ENCODE measurements at places on chromosomes 16 and 17.

DNA sequence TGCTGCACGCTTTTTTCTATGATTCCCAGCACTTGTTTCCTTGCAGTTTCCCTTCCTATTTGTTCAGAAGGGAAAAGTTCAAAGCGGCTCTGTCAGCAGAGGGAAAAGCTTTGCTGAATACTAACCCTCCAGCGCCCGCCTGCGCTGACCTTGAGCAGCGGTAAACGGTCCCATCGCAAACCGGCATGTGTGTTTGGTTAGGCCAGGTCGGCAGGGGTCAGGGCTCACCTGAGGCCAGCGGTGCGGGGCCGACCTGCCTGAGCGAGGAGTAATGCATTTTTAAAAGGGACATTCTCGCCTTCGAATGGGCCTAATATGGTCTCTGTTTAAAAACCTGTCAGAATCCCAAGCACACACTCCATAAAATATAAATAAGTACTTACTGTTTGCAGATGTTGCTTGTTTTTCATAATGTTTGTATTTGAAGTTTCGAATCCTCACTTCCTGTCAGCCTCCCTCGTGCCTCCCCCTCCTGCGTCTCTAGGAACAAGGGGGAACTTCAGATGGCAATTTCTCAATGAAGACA lies 110.1 kb downstream of the IRX3 start:
- DNase-seq, result no peak

- DNase-seq, result peak; percentile 9
Observed at GRCh38 chr17:57604771-57605674, 140.1 kb downstream of the CCDC182 start.

DNA sequence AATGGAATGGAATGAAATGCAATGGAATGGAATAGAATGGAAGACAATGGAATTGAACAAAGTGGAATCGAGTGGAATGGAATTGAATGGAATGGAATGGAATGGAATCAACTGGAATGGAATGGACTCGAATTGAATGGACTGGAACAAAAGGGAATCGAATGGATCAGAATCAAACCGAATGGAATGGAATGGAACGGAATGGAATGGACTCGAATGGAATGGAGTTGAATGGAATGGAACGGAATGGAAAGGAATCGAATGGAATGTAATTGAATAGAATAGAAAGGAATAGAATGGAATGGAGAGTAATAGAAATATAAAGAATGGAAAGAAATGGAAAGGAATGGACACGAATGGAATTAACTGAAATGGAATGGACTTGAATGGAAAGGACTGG lies 475.2 kb upstream of the WSB1 start:
- DNase-seq, result no peak

- no peak for DNase-seq
Observed at GRCh38 chr17:72950242-72950931, 142.1 kb downstream of the SLC39A11 start.

GRCh38 chr17:9199571-9200551 lies 178.6 kb downstream of the NTN1 start:
- no peak for DNase-seq

DNA sequence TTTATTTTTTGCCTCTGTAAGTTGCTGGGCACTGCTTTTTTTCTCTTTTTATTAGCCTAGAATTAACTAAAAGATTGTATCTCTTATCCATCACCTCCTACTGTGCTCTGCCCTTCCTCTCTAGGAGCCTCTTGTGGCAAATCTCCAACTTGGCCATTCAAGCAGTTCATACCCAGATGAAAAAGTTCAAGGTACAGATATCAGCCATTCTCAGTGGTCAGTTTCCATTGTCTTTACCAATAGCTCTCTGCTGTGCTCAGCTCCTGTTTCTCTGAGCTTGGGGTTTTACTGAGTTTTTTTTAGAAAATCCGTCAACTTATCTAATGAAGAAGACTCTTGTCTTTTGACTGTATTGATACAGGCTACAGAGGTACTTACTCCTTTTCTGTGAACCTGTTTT lies 15.6 kb downstream of the MOSMO start:
- DNase-seq, result no peak

- DNase-seq, result peak; percentile 56
Observed at GRCh38 chr16:55000595-55000994, 69.9 kb downstream of the IRX5 start.

GRCh38 chr16:47486856-47487255 lies 25.7 kb downstream of the PHKB start:
- no peak for DNase-seq

DNA sequence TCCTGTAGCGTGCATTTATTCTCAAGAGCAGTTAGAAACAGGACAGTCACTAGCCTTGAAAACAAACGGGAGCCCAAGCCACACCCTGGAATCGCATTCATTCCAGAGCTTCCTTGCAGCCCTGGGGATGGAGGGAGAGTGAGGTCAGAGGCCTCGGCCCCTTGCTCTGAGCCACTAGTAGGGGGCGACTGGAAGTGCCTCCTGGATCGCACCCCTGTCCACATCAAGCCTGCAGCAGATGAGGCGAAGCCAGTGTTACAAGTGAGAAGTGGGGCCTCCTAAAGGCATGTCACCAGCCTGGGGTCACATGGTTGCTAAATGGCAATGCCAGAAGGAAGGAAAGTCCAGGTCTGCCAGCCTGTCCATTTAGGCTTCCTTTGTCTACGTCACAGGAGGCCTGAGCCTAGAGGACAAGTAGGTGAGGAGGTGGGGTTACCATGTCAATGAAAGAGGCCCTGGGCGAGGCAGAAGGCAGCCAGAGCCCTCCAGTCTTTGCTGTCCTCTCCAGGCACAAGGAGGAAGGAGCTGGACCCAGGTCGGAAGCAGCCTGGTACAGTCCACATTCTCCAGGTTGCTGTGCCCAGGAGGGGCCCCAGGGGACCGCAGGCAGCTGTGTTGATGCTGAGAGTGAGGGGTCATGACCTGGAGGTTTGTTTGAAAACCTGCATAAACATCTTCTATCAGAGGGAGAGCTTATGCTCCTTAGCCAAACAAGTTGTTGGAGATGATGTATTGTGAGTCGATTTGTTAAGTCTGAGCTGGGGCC lies 3.0 kb upstream of the RCVRN start:
- no peak for DNase-seq

GRCh38 chr17:58368860-58369213 lies 16.8 kb upstream of the SUPT4H1 start:
- no peak for DNase-seq

DNA sequence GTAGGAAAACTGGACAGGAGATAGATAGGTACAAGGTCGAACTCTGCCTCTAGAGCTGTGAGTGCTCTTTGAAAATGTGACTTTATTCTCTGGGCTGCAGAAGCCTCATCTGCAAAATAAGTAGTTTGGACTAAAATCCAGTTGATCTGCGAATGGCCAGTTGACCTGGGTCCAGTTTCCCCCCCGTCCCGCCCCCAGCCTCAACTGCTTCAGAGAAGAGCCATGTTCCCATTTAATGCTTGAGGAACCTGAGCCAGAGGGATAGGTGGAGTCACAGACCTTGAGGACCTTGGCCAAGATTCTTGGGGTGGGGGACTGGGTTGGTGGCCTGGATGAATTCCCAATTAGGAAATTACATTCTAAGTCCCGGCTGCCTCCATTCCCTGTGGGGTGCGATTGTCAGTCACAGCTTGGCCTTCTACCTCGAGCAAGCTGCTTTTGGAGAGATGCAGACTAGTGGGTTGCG lies 14.1 kb downstream of the TBX2 start:
- DNase-seq, result no peak

GRCh38 chr17:3282901-3283300 lies 15.3 kb downstream of the OR3A1 start:
- DNase-seq, result no peak

GRCh38 chr16:82945420-82946101 lies 318.8 kb downstream of the CDH13 start:
- no peak for DNase-seq

DNA sequence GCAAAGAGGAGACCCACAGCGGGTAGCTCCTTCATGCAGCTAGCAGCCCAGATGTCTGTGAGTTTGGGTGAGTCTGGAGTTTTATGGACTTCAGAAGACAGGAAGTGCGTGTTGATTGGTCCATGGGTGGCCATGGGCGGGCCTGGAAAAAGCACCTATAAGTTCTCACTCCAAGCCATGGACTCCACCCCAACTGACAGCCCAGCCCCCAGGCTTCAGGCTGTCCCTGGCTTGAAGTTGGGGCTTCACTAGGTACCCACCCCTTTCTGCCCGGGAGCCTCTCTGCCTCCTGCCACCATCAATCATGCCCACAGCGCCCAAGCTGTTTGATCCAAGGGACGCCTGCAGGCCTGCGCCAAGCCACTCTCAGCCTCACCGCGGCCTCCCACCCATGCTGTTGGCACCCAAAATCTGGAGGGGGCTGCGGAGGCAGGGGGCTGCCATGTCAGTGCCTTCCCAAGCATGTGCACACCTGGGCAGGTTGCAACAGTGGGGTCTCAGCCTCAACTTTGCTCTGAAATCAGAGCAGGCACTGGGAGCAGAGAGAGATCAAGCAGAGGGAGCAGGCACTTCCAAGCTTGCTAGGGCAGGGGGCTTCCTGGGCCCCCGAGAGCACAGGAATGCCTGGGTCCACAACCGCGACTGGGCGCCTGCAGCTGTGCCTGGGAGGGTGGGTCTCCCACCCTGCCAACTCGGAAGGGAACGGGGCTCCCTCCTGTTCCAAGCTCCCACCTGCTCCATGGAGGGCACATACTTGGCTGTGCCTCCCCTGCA lies 1503.7 kb downstream of the CDH11 start:
- DNase-seq, result no peak

- no peak for DNase-seq
Observed at GRCh38 chr17:55426851-55427586, 5.4 kb upstream of the MMD start.

DNA sequence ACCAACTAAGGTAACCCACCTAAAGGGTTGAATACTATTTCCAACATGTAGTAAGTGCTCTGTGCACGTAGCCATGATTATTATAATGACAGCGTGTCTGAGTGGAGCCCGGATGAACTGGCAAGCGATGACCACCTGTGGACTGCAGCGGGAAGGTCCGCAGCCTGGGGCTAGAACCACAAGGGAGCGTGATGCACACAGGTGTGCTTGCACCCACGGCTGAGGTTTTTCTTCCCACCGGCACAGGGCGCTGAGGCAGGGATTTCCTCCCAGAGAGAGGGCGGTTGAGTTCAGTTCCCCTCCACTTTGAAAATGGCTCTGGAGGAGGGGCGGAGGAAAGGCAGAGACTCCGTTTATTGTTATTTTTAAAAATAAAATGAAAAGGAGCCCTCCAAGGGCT lies 221.7 kb upstream of the HSBP1 start:
- no peak for DNase-seq

GRCh38 chr16:28210979-28211588 lies 681 bp downstream of the XPO6 start:
- DNase-seq, result no peak

- DNase-seq, result no peak
Observed at GRCh38 chr16:86818671-86819532, 240.6 kb downstream of the FOXL1 start.

DNA sequence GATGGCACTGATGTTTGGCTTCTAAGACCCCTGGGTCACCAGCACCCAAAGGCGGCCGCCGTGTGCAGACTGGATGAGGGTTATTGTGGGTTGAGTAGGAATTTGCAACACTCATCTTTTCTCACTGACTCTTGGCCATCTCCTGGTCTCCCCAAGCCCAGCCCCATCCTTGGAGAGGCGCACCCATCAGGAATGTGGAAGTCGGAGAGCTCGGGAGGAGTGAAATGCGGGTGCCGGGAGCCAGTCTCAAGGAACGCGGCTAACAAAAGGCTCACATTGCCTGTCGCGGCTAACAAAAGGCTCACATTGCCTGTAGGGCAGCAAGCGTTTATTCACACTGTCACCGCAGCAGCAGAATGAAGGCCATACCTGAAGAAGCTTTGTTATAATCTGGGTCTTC lies 248.6 kb downstream of the FOXL1 start:
- DNase-seq, result no peak

DNA sequence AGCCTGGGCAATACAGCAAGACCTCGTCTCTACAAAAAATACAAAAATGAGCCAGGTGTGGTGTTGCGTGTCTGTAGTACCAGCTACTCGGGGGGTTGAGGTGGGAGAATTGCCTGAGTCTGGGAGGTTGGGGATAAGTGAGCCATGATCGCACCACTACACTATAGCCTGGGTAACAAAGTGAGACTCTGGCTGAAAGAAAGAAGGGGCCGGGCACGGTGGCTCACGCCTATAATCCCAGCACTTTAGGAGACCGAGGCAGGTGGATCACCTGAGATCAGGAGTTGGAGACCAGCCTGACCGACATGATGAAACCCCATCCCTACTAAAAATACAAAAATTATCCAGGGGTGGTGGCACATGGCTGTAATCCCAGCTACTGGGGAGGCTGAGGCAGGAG lies 10.5 kb upstream of the GRB2 start:
- no peak for DNase-seq

GRCh38 chr16:9251026-9251425 lies 159.6 kb downstream of the HAPSTR1 start:
- DNase-seq, result no peak

- DNase-seq, result no peak
Observed at GRCh38 chr16:81061871-81062608, 15.0 kb downstream of the C16orf46 start.

DNA sequence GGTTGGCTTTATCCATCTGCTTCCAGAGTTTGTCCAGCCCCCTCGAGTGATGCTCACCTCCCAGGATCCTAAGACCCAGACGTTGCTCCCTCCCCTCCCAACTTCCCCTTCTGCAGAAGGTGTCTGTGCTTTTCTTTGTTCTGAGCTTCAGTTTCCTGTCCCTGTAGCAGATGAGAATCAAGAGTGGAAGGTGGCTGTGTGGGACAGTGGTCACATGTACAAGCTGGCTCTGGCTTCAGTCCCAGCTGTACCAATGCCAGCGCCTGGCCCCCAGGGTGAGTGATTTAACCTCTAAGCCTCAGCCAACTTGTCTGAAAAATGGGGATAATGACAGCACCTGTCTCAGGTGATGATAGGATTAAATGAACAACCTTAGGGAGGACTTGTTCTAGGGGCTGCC lies 7.7 kb downstream of the PRR15L start:
- DNase-seq, result no peak

Measured in astrocyte of the cerebellum (primary cell).